Right hindlimb (tissue), 1 donor: ENCODE measurements at places on chromosomes 6 and 20.

DNA sequence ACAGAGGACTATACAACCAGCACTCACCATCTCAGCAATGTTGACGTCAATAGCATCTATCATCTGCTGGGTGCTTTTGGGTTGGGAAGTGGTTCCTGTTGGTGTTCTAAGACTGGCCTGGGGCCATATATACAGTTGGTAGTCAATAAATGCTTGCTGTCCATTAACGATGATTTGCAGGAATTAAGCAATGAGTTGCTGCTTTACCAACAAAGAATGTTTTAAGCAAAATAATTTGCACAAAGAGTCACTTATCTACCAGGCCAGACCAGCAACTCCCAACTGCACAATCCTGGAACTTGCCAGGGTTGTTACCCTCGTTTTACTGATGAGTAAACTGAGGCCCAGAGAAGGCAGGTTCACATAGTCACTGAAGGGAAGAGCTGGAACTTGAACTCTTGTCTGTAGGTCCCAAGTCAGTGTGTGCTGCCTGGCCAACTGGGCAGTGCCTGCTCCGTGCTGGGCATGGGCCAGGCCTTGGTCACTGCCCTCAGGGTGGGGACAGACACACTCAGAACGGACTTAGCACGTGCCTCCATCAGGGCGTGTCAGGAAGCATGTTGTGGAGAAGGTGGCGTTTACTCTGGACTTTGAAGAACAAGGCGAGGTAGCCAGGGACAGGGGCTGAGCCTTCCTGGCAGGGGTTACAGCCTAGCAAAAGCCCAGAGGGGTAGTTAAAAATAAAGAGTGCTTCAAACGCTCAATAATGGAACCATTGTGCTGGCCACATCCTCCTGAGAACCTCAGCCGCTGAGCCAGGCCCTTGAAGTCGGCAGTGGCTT is 2.5 kb upstream of the SRC start:
- no peak for DNase-seq

DNA sequence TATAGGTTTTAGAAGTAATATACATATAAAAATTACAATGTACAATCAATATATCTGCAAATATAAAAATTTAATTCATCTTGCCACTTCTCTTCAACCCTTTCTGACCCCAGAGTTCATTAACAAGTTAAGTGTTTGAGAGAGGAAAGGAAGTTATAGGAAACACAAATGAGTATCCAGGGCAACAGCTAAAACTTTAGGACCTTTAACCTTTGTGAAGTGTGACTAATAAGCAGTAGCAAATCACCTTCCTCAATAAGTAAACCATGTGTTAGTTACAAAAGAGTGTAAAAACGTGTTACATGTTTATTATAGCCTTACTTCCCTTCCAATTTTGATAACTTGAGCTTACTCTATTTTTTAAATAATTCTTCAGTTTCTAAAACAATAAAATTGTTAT is 73.4 kb upstream of the SIM1 start:
- DNase-seq, result no peak

DNA sequence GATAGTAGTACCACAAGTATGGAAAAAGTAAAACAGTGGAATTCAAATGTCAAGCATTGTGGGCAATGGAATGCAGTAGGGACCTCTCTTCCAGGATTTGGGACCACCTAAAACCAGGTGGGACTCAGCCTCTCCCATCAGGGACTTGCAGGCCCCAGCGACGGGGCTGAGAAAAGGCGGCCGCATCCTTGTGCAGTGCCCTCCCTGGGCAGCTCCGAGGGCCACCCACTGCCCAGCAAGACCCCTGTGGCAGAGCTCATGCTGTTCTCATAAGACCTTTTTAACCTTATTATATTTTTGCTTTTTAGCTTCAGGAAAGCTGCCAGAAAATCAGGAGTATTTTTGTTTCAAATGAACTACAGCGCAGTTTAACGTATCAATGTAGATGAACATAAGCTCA is 142.6 kb upstream of the RPS6KA2 start:
- no peak for DNase-seq

DNA sequence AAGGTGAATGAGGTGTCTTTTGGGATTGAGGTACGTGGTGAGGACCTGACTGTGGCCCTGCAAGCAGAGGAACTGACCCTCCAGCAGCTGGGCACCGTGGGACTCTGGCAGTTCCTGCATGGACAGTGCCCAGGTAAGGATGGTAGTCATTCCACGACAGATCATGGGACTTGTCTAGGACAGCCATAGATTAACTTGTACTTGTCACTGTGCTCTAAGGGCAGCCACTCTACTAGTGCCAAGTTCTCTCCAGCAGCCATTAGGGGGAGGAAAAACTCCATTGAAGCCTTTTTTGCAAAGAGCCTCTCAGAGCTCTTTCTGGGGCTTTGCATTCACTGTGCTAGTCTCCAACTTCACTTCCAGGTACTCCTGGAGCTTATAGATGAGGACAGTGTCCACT is 20.4 kb downstream of the TAF11 start:
- DNase-seq, result no peak

GRCh38 chr6:140193269-140193668 is 818.8 kb upstream of the CITED2 start:
- DNase-seq, result no peak

DNA sequence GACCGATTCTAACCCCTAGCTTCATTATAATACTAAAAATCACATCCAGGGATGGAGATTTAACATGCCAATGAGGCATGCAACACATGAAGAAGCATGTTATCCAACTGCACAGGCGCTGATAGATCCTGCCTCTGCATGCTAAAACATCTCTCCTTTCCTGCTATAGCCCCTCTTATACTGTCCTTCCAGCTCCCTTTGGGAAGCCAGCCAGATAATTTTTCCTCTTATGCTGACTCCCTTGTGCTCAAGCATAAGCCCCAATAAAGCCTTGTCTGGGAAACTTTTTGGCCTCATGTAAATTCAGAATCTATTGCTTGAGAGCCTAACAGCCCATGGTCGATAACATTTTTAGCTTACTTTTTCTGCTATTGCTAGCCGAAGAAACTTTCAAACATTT is 404.3 kb downstream of the EPM2A start:
- peak; percentile 29 for DNase-seq

- no peak for DNase-seq
These were observed 43.5 kb downstream of the ZFAND3 start for GRCh38 chr6:37862992-37863391.

DNA sequence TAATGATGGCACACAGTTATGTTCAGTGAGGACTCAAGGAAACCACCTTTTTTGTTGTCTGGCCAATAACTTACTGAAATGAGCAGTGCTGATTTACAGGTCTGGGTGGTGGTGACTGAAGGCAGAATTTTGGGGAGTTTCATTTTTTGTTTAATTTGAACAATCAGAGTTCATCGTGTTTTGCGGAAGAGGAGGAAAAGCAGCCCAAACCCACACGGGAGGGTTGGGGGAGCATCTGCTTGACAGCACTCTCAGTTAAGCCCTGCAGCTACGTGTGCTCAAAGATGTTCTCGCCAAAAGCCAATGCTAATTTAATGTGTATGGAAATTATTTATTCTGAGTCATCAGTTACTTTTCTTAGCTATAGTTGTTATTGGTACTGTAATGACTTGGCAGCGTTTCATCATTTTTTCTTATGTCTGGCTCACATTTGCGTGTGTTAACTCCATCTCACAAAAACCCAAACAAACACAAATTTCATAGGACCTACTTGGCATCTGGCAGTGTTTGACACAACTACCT is 89.2 kb downstream of the UST start:
- no peak for DNase-seq

DNA sequence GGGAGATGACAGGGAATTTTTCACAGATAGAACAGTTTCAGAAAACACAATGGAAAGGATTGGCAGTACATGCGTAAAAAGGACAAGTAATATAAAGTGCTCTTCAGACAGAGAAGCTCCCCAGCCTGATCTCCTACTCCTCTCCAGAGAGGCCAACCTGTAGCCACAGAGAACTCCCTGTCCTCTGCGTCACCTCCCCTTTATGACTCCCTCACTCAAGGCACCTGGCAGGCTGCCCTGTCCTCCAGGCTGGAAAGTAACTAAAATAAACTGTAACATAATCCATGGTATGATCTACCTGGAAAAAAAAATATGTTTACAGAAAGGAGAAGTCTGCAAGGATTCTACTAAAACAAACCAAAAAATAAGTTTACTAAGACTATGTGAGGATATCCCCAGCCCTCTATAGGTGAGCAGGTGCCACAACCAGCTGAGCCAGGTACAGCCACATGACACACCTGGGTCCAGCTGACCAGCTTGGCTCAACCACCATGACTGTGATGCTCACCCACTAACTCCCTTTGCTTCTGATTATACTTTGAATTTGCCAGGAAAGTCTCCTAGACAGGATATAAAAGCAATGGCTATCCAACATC is 29.2 kb downstream of the MBOAT1 start:
- DNase-seq, result no peak

DNA sequence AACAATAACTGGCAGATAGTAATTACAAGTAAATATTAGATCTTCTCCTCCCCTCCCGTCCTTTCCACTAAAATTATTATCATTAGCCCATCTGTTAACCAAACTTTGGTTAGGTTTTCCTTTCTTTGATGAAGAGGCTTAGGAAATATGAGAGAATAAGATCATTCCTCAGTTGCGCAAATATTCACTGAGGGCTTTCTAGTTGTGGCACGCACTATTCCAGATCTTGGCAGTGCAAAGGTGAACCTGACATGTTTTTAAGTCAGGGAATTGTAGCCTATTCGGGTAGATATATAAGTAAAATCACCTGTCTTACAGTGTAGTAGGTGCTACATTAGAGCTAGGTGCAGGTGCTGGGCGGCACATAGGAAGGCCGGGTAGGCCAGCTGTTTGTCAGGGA is 31.1 kb downstream of the RNF217 start:
- DNase-seq, result no peak

- no peak for DNase-seq
These were observed 37.7 kb downstream of the ARHGAP18 start for GRCh38 chr6:129672341-129672682.

DNA sequence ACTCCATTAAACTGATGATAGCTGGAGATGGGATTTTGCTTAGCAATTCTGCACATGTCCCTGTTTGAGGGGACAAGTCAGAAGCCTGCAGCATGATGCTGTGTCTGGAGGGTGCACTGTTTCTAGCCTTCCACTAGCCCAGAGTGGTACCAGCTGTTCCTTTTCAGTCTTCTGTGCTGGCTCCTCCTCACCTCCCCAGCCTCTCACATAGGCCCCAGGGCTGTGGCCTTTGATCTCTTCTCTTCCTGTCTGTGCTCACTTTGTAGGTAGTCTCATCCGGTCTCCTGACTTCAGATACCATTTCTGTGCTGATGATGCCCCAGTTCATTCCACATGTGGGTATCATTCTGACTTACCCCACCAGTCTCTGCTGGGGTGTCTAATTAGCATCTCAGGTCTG is 126.3 kb downstream of the HIVEP1 start:
- no peak for DNase-seq

DNA sequence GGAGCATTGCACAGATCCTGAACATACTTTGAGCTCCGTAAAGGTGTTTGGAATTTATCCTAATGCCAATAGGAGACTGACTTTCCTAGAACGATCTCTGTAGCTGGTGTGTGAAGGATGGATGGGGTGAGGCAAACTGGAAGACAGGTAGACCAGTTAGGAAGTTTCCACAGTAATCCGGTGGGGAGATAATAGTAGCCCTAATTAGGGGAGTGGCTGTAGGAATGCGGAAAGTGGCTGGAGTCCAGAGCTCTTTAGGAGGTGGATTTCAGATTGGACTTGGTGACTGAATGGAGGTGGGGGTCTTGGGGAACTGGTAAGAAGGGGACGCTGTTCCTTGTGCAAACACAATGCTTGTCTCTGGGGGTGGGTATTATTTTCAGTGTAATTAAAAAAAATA is 146.3 kb downstream of the SOX4 start:
- DNase-seq, result no peak

DNA sequence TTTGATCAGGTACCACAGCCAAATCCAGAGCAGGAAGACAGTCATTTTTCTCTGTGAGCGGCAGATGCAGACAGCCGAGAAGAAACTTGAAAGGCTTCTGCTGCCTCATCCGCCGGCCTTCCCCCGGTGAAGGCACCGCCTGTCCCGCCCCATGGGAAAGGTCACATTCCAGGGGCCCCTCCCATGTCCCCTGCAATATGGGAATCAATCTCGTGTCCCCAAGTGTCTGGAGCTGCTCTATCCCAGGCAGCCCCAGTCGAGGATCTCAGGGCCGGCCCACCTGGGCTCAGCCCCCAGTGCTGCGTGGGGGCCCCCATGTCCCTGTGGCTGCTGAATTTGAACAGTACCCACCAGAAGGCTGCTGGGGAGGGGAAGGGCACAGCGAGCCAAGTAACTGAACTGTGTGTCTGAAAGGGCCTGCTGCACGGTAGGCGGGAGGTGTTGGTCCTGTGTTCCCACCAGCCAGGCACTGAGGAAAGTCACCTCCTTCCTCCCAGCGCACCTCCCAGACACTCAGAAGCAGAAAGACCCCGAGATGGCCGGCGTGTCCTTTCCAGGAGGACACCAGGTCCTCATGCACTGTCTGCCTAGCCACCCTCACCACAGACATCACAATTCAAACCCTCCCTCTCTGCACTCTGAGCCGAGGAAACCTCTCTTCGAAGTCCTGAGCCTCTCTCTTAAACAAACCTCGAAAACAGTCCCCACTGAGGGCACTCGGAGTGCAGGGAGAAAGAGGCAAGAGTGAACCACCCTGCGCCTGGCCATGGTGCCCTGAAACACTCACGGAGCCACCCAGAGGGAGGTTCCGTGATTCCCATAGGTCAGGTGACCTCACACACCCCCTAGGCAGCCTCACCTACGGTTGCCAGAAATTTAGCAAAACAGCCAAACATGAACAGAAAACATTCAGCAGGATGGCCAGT is 99.3 kb downstream of the PSMB1 start:
- no peak for DNase-seq

DNA sequence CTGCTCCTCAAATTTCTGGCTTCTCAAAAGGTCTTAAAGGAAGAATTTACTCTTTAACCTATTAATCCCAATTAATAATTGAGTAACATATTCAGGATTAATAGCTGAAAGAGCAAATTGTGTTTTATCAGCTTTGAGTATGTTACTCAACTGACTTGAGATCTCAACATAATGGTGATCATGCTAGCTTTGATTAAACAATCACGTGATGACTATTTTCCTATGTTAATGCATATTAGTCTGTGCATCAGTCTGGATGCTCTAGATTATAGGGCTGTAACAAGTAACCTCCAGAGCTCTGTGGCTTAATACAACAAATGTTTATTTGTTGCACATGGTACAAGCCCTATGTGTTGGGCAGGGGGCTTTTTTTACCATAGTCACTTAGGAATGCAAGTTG is 313.4 kb upstream of the BTBD3 start:
- no peak for DNase-seq

GRCh38 chr6:8888468-8888867 is 453.1 kb upstream of the SLC35B3 start:
- DNase-seq, result no peak

- no peak for DNase-seq
These were observed 287.5 kb downstream of the LRFN2 start for GRCh38 chr6:40299681-40300080.

DNA sequence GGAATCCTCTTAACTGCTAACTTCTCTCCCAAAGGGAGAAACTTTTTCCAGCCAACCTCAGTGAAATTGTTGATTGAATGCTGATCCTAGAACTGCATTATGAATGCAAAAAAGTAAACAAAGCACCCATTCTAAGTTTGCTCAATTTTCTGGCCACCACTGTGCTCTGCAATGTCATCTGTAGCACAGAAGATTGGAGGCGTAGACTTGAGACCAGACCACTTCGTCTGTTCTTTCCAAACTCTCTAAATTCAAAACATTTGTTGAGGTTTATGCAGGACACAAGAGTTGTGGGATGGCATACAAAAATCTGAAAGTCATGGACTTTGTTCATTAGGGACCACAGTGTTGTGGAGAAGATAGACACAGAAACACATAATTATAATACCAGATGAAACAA is 11.1 kb upstream of the TSPYL1 start:
- DNase-seq, result no peak
